ELF-1 (cell line): ENCODE measurements at places on chromosomes 1 and 21.

GRCh38 chr21:31623664-31624063 lies 35.8 kb upstream of the SOD1 start:
- no peak for DNase-seq

DNA sequence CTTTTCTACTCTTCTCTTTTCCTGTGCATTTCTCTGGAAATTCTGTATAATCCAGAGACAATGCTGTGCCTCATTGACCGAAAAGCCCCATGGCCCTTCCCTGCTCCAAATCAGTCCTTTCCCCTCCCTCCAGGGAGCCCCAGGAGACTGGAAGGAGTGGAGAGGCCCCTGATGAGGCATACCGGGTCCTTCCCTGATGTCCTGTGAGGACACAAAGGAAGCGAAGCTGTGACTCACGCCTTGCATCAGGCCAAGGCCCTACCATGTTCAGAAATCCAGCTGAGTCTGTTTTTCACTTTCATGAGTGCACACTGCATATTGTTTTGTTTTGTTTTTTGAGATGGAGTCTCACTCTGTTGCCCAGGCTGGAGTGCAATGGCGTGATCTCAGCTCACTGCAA lies 38.7 kb upstream of the BECN2 start:
- peak; percentile 5 for DNase-seq

DNA sequence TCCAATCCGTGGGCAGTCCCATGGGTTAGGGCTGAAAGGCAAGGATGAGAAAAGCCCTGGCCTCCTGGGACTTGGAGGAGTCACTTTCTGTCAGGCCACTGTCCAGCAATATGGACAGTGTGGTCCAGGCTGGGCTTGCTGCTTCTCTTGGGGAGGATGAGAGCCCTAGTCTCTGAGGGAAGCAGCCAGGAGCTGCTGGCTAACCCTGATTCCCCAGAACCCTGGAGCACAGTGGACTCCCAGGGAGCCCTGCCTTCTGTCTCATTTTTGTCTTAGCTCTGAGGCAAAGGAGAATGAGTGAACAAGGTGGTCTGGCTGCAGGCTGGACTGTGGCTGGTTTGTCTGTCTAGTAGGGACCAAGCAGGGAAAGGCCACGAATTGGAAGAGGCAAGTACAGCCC lies 23.8 kb upstream of the EDN2 start:
- no peak for DNase-seq

DNA sequence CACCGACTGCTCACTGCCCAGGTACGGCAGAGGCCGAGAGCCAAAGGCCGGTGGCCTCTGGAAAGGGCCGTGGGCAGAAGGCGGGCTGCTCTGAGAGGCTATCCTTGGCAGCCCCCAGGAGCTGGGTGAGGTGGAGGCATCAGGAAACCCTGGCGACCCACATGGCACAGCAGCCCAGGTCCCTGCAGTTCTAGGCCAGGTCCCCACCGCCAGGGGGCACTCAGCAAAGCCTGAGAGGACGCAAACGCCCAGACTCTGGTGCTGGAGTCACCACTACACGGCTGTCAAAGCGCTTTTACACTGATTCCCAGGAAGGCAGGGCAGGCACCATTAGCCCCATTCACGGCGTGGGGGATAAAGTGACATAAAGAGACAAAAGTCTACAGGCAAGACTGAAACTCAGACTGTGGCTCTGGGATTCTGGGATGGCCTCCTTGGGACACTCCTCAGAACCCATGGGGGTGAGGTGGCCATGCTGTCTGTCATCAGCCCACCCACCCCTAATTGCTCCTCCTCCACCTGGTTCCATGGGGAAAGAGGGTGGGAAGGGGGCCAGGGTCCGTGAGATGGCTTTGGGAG lies 4.9 kb downstream of the PLEKHG5 start:
- peak; percentile 91 for DNase-seq

- DNase-seq = peak; percentile 94
Measured at GRCh38 chr1:18875107-18875795, 15.8 kb upstream of the TAS1R2 start.

DNA sequence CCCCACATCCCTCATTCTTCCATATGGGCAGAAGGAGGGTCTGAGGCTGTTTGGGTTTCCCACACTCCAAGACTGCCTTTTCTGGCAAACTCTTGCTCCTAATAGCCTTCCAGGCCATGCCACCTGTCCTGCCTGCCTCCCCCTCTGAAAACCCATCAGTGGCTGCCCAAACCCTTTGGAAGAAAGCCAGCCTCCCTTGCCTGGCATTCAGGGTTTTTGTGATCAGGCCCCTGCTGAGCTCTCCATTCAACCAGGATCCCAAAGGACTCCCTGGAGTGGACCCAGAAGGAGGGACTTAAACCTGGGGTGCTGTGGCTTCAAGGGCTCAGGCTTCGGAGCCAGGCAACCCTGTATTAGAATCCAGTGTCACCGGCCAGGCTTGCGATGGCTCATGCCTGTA lies 4.2 kb upstream of the GUCA2A start:
- no peak for DNase-seq

GRCh38 chr1:116793357-116793935 lies 39.2 kb downstream of the CD2 start:
- no peak for DNase-seq

DNA sequence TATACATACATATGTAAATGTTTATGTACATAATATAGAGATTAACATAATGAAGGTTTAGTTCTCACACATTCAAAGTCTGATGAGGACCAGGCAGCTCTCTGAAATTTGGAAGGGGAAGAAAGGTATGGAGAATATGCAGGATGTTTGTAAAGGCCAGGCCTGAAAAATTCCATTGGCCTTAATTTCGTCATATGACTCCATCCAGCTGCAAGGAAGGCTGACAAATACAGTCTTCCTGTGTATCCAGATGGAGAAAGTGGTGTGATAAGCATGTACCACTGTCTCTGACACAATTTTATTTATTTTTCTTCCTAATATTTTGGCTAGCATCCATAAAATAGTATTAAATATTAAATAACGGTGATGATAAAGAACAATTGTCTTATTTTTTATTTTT lies 6.3 kb upstream of the SGIP1 start:
- no peak for DNase-seq

- DNase-seq = peak; percentile 70
Measured at GRCh38 chr1:234509457-234510328, 30.7 kb upstream of the TARBP1 start.

DNA sequence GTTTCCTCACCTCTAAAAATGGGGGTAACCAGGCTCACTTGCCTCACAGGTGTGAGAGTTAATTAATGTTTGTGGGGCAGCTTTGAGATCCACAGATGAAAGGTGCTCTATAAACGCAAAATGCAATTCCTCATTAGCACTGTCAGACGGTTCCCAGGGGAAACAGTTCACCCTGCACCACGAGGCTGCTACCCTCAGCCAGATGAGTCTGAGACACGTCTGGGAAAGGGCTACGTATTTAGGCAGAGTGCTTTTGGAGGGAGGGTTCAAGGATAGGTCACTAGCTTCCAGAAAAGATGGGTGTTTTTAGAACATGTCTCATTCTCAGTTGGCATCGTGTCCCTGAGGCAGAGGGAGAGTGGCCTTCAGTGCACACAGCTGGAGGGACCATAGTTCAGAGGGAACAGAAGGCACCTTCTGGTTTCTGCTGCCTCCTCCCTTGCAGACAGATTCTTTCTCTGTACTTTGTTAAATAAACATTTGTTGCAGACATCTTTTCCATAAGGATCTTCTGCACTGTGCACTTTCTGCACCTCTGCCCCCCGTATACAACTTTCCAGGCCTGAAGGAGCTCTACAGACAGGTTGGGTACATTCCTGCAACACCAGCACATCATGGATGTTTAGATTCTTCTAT lies 139.9 kb downstream of the CLIC6 start:
- DNase-seq = no peak

DNA sequence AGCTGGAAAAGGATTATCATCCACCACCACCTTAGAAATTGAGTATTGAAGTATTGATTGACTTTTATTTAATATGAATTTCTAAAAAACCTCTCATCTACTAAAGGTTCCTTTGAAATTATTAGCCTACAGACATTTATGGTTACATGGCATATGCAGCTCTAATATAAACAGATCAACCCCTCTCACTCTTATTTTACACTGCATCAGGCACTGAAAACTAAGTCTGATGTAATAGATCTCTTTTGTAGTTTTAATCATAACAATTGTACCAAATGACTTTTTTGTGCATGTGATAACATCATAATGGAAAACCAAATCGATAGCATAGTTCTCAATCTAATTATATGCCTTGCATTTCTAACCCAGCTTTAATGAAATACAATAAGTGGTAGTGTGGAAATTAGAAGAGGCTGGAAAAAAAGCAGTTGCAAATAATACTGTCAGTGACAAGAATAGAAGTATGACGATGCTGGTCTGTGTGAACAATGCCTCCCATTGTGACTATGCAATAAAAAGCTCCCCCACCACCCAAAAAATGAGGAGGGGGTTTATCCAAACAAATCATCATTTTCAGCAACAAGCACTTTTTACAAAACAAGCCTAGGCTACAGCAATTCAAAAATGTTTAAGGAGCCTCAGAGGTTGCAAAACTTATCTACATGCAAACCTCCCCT lies 426.5 kb upstream of the NFIA start:
- no peak for DNase-seq

GRCh38 chr1:166988974-166989515 lies at the start of gene MAEL:
TSS of gene MAEL (plus strand) at chr1:166989280. CDS start at chr1:166989353, 73 bp downstream.
- DNase-seq = no peak

DNA sequence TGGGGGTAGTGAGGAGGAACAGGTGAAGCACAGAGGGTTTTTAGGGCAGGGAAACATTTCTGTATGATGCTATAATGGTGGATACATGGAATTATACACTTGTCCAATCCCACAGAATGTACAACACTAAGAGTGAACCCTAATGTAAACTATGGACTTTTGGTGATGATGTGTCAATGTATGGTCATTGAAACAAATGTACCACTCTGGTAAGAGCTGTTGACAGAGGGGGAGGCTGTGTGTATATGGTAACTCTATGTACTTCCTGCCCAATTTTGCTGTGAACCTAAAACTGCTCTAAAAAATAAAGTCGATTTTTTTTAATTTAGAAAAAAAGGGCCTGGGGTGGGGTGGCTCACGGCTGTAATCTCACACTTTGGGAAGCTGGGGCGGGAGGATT lies 22.9 kb downstream of the ASAP3 start:
- DNase-seq = no peak

GRCh38 chr21:38495696-38496095 lies 2.6 kb downstream of the ERG start:
- DNase-seq = no peak

DNA sequence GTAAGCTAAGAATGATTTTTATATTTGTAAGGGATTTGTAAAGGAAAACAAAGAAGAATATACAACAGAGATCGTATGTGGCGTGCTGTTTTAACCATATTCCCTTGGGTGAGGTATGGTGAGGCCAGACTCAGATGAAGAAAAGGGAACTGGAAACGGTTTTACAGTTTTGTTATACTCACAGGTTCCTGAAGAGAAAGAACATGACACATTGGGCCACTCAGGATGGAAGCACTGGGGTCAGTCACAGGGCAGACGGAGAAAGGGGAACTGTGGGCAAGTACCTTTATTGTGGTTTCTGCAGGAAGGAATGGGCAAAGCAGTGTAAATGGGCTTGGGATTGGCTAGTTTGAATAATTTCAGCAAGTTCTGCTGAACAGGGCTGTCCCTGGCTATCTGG lies 177.4 kb downstream of the LBR start:
- DNase-seq = no peak

DNA sequence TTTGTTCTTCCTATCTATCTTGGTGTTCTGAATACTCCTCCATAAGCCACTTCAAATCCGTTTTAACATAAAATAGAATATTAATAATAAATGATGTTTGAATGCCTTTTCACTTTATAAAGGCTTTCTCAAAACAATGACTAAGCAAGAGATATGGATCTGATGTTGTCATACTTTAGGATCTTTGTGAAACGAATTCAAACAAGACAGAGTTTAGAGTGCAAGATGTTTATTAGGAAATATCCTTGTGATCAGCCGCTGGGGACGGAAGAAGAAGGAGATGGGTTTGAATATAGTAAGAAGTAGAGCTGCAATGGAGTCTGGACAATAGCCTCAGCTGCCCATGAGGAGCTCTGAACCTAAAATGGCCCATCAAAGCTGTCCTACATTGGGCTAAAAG lies 351.8 kb downstream of the NEGR1 start:
- DNase-seq = no peak

- peak; percentile 75 for DNase-seq
Measured at GRCh38 chr1:161044908-161045735, 655 bp downstream of the USF1 start.

- no peak for DNase-seq
Measured at GRCh38 chr1:203381151-203381751, 30.3 kb upstream of the FMOD start.

GRCh38 chr1:219088778-219089557 lies 84.7 kb upstream of the LYPLAL1 start:
- DNase-seq = no peak

GRCh38 chr1:179883040-179883744 lies 1.1 kb downstream of the TOR1AIP1 start:
- DNase-seq = peak; percentile 3

DNA sequence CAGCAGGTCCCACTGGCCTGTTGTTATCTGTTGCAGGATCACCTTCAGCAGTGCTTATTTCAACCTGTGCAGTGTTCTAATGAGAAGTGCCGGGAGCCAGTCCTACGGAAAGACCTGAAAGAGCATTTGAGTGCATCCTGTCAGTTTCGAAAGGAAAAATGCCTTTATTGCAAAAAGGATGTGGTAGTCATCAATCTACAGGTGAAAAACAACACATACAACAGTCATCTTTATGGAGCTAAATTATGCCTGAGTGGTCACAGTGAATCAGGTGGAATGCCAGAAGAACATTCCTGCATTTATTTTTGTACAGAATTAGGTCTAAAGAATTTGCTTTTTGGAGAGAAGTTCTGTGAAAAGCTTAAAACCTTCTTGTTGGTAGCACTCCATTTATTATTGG lies 33.2 kb downstream of the TRAF5 start:
- no peak for DNase-seq

- peak; percentile 72 for DNase-seq
Measured at GRCh38 chr1:155247667-155248553, 7.4 kb downstream of the ENTREP3 start.

DNA sequence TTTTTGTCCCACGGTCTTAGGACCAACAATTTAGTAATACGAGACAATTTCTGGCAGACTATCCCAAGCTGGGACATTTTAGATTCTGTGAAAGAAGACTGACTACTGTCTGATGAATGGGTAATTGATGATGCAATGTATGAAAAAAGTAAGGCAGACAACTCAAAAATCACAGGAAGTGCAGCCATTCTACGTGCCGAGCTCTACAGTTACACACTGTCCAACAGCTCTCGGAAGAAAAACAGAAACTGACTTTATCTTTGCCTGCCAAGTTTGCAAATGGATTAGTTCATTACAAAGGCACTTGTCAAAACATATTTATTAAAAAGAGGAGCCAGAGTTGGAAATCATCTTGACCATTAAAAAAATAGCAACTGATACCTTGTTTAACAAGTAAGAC lies 31.3 kb downstream of the ZBTB8B start:
- DNase-seq = no peak

- DNase-seq = no peak
Measured at GRCh38 chr1:170010443-170010842, 64.1 kb downstream of the KIFAP3 start.
